CD4-positive, alpha-beta T cell treated with Interleukin-12 subunit alpha and Interleukin-12 subunit beta, for 1 hour (primary cell): ENCODE measurements at places on chromosomes 5 and 9.

DNA sequence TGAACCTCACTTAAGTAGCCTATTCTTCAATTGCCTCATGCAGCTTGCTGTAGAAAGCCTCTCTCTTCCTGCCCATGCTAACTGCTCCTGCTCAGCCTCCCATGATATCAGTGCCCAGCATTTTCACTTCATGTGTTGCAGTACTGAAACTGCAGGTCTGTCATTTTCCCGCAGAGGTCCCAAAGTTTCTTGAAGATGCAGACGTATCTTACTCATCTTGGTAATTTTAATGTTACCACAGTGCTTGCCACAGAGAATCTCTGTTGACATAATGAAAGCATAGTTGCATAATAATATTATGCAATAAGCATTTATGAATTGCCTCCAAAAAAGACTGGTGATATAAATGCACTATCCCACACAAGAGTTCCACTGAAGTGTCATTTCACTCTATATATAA lies 561.1 kb upstream of the DAP start:
- no peak for DNase-seq

DNA sequence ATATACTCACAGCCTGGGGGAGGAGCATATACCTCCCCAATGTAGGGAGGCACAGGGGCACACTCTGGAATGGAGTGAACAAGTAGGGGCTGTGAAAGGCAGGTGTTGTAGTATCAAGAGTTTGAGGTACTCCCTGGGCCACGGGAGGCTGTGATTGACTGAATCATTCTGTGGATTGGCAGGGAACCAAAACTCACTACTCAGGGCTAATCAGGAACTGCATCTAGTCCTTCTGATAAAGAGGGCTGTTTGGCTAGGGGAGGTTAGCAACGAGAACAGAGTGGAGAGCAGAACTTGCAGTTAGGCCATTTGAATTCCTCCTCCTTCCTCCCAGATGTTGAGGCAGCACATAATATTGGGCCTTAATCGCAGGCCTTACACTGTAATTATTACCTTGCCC lies 369.2 kb upstream of the MPDZ start:
- no peak for DNase-seq

- no peak for DNase-seq
These were observed 80.4 kb upstream of the PRSS3 start for GRCh38 chr9:33714989-33715388.

DNA sequence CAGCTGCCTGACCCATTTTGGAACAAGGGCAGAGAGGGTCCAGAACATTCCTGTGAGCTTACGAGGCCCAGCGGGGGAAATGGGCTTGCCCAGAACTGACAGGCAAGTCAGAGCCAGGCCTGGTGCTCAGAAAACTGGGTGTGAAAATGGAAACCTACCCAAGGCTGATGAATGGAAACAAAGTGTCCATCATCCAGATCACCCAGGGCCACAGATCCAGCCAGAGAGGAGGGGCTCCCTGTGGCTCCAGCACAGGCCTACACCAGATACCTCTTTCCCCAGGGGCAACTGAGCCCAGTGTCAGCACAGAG lies 3.1 kb downstream of the CLTB start:
- DNase-seq = no peak

DNA sequence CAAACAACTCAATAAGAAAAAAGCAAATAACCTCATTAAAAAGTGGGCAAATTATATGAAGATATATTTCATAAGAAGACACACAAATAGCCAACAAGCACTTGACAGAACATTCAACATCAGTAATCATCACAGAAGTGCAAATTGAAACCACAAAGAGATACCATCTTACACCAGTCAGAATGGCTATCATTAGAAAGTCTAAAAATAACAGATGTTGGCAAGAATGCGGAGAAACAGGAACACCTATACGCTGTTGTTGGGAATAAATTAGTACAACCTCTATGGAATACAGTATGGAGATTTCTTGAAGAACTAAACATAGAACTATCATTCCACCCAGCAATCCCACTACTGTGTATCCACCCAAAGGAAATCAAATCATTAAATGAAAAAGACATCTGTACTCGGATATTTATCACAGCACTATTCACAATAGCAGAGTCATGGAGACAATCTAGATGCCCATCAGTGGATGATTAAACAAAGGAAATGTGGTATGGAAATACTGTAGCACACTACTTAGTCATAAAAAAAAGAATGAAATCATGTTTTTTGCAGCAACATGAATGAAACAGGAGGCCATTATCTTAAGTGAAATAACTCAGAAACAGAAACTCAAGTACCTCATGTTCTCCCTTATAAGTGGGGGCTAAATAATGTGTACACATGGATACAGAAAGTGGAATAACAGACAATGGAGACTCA lies 106.8 kb upstream of the FST start:
- no peak for DNase-seq

- DNase-seq = no peak
These were observed 22.8 kb upstream of the ELL2 start for GRCh38 chr5:95984287-95984938.

DNA sequence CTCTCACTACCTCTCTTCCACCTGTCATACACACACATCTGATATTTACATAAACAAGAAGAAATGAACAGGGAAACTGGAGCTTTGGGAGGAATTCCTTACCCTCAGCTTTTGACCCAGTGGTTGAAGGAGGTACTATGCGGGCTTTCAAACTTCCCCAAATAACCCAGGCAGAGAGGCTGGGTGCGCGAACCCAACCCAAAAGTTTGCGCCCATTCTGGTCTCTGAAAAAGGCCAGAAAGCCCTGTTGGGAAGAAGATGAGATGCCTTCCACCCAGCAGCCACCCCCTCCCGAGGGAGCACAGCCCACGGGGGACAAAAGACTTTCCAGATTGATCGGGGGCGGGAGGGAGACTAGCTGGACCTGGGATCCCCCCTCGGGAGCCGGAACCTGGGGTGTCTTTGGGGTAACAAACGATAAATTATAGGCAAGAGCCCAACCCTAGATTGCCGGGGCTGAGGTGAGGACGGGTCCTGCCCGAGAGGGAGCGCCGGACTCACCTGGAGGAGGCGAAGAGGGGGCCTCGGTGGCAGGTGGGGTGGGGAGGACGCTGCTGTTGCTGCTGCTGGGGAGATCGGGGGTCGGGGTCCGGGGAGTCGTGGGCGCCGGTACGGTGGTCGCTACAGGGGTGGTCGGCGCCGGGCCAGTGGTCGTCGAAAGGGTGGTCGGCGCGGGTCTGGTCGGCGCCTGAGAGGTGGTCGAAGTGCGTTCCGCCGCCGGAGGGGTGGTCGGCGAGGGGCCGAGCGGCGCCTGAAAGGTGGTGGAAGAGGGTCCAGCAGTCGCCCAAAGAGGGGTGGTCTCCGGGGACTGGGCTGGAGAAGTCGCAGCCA lies 798 bp downstream of the MEGF9 start:
- DNase-seq = peak; percentile 7

DNA sequence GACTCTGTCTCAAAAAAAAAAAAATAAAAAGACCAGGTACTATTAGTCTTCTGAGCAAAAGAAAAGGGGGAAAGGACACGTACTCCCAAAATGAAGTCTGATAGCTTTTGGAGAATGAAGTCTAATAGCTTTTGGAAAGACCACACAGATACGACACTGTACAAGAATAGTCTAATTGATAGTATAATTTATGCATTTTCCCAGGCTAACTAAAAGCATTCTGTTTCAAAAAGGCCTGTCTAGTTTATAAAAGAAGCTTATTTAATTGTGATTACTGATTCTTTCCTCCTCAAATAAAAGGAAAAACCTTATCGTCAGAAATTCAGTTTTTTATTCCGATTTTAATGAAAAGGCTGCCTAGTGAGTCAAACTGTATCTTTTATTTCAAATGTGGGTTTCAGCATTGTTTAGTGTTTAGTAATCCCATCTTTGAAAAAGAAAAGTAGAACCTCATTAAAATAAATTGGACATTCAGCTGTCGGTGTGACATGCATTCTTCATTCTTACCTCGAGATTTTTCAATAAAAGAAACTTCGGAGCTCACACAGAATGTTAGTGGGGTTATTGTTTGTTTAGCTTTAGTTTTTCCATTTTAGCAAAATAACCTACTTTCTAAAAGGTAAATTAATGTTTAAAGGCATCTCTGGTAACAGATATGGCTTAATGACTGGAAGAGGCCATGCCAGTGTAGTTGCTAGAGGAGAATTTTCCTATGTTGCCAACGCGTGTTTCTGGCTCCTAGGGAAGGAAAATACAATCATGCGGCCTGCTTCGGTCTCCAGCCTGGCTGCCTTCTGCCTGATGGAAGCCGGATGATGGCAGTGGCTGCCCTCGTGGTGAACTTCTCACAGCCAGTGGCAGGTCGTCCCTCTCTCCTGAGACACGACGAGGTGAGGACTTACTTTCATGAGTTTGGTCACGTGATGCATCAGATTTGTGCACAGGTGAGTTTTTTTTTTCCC lies 70.0 kb downstream of the NLN start:
- no peak for DNase-seq

DNA sequence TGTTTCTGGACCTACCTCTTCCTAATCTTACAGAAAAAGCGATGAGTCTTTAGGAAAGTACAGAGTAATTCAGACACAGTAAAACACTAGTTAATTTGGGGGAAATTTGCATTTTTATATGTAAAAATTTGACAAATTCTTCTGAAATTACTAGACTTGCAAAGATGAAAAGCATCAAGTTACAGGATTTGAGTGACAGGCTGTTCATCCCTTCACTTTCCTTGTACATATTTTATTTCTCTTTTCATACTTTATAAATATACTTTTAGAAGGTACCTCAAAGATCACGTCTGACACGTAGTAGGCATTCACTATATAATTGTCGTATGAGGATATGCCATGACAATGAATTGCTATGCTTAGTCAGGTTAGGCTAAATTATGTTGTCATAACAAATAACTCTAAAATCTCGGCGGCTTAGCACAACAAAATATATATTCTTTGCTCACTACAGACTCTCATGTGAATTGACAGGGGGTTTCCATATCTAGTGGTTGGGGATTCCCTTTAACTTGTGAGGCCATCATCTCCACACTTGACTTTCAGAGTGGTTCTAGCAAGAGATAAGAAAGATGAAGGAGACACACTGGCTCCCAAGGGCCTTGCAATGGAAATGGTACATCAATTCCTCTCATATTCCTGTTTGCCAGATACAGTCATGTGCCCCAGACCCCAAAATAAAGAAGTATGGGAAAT lies 154.1 kb upstream of the TUT7 start:
- DNase-seq = no peak

GRCh38 chr5:56307714-56308333 lies 74.7 kb upstream of the ANKRD55 start:
- no peak for DNase-seq

DNA sequence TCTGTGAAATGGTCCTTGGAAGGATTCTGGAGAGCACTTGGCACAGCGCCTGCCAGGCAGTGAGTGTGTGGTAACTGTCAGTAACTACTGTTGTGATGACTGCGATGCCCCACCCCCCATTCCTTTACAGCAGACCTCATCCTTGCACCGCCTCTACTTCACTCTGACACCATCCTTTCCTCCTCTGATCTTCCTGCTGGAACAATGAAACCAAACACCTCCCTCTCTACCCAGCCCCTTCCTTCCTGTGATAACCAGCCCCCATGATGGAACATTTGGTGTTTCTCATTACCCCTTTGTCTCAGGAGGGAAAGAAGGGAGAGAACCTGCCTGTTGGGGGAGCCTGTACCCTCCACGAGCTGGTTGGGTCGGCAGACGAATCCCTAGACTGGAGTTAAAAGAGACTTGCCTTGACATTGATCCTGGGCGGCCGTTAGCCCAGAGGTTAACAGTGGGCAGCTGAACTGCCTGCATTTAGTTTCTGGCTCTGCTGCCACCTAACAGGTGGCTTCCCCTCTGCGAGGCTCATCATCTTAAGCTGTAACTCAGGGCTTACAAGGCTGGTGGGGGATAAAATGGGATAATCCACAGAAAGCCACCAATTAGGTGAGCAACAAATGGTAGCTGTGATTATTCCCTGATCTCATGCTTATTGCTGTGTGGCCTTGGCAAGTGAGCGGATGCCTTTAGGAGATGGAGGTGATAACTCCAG lies 34.2 kb upstream of the GRPEL2 start:
- no peak for DNase-seq

GRCh38 chr9:87716141-87716540 lies 9.8 kb upstream of the CTSL start:
- no peak for DNase-seq

GRCh38 chr9:34430843-34431437 lies 27.4 kb downstream of the FAM219A start:
- DNase-seq = no peak

DNA sequence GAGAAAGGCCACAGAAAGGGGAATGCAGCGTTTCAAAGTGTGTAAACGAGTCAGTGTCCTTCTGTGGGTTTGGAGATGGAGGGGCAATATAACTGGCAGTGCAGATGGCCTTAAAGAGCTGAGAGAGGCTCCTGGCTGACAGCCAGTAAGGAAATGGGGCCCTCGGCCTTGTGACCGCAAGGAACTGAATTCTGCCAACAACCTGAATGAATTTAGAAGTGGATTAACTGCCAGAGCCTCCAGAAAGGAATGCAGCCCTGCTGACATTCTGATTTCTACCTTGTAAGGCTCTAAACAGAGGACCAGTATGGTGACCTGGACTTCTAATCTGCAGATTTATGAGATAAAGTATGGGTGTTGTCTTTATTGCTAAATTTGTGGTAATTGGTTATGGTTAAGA lies 17.5 kb upstream of the NREP start:
- DNase-seq = no peak

DNA sequence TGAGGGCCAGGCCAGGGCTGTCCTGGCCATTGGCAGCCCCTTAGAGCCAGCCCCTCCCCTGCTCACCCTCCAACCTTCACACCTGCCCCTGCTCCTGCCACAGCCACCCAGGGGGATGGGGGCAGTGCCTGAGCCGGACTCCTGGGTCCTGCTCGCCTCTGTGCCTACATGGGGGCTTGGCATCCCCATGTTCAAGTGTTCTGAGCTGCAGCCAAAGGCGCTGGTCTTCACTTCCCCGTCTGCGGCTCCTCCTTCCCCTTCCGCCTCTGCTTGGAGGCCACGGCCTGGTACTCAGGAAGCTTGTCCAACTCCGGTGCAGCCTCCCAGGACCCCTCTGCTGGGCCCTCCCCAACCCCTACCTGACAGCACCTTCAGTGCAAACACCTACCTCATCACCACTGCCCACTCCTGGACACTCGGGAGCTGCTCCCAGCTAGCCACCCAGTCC lies 2.3 kb upstream of the DNLZ start:
- no peak for DNase-seq

DNA sequence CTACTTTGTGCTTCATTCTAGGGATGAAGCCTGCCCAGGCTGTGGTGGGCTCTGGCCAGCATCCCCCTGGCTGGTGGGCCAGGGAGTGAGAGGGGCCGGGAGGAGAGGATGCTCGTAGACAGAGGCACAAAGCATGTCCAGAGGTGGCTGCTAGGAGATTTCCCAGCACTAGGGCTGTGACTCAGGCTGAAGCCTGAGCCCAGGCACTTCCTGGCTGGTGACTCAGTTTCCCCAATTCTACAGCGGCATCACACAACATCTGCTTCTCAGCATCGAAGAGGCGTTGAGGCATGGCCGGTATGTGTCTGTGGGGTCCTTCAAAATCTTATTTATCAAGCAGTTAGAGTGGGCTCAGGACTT lies 55.6 kb downstream of the DUSP1 start:
- DNase-seq = no peak

DNA sequence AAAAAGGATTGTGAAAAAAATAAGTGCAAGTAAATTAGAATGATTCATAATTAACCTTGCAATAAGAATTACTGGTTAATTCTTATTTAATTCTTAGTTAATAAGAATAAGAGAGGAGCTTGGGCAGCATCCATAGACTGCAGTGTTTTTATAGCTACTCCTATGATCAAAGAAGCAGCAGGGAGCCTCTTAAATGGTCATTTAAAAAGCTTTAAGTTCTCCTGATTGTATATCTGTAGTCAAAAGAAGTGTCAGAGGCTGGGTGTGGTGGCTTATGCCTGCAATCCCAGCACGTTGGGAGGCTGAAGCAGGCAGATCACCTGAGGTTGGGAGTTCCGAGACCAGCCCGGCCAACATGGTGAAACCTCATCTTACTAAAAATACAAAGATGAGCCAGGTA lies 14.4 kb downstream of the ACER2 start:
- no peak for DNase-seq
